CD4-positive, alpha-beta T cell (primary cell): ENCODE measurements at places on chromosomes 7 and 10.

DNA sequence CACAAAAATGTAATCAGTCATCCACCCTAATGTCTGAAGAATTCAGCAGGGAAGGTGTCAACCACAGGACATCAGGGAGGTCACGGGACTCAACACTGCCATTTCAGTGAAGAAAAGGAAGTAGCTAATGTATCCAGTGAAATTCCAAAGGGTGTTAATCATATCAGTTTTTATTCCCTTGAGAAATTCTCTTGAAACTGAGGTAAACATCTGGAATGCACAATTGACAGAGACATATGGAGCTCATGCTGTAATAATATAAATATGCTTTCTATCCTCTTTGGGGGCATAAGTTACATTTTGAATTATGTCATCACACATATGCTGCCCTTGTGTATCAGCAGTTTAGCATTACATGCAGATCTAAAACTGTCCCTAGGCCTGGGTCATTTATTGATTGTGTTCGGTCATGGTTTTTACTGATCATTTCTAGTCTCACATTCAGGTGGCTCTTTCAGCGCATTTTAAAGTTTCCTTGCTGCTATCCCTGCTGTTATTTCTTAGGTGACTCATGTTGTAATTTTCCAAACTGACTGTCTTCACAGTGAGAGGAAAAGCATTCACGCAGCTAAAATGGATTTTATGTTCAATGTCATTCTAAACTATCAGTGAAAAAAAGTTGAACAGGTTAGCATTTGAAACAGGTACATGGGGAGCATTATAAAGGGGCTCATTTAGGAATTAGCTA lies 273.9 kb downstream of the TSPAN12 start:
- no peak overlapping the region for H3K4me3 ChIP-seq
- H3K4me1 ChIP-seq, result no peaks in the 10 kb centered on the region
- H3K36me3 ChIP-seq, result no peaks in the 10 kb centered on the region
- DNase-seq, result no peak
- H3K27me3 ChIP-seq, result no peaks in the 10 kb centered on the region

GRCh38 chr10:110101464-110102144 lies 93.8 kb downstream of the ADD3 start:
- no peak for DNase-seq
- no peak overlapping the region for H3K27ac ChIP-seq
- no peak overlapping the region for H3K4me3 ChIP-seq

GRCh38 chr10:121819049-121819448 lies 108.8 kb downstream of the ATE1 start:
- no peaks in the 10 kb centered on the region for H3K27me3 ChIP-seq
- no peak overlapping the region for H3K4me3 ChIP-seq
- no peak for DNase-seq
- no peak overlapping the region for H3K27ac ChIP-seq
- no peaks in the 10 kb centered on the region for H3K4me1 ChIP-seq

DNA sequence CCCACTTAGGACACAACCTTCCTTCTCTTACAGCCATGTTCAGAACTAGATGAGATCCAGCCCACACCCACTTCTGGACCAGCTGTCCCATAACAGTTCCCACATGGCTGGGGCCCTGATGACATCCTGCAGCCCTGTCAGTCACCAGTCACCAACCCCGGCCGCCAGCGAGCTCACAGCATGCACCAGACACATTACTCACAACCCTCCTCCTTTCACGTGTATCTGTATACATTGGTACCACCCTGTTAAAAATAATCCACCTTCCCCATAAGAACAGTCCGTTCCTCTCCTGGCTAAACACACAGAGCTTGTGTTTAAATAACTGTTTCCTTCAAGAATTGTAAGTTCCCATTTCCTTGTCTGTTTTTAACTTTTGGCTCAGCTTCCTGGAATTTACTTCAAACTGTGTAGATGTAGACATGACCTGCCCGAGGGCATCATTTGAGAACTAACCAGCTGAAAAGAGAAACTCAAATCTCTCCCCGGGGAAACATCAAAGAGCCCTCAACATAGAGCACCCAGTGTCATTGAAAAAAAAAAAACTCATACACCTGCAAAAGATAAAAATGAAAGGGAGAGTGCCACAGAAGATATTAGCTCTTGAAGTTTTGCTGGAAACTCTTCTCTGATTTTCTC lies 26.0 kb upstream of the PRLHR start:
- DNase-seq, result peak; percentile 3
- H3K36me3 ChIP-seq, result no peaks in the 10 kb centered on the region

GRCh38 chr10:11603741-11604140 lies 7.7 kb downstream of the USP6NL start:
- no peaks in the 10 kb centered on the region for H3K36me3 ChIP-seq
- no peaks in the 10 kb centered on the region for H3K27me3 ChIP-seq
- no peak overlapping the region for H3K4me3 ChIP-seq
- H3K4me1 ChIP-seq, result no peaks in the 10 kb centered on the region

- peak; percentile 42 for DNase-seq
- H3K27me3 ChIP-seq, result peaks cover 3% of the 10 kb centered on the region
- no peak overlapping the region for H3K27ac ChIP-seq
- no peaks in the 10 kb centered on the region for H3K4me1 ChIP-seq
- H3K4me3 ChIP-seq, result no peak overlapping the region
These were observed 98.2 kb upstream of the PRKCQ start for GRCh38 chr10:6678211-6678803.

DNA sequence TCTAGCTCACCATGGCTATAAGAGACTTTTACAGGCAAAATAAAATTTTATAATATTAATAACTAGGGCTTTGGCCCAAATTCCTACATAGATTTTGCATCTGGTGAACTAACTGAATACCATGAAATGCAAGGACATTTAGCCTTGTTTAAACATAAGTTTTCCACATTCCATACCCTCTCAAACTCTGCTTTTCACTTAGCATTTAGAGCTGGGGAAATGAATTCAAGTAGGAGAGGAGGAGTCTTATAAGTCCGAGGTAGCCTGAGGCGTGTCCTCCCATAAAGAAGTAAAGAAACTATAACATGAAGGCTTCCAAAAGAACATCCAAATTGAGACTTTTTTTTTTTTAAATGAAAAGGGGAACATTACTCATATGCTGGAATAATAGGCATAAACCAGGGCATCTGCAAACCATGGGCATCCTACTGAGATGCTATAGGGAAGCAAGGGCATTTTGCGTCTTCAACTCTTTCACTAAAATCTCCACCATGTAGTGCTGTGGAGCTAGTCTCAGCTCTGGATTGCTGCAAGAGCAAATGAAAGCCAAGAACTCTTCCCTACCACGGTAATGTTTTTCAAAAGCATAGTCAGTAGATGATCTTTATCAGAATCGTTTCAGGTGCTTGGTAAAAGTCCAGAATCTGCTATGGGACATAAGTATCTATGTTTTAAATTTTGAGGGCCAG lies 79.1 kb downstream of the PALS2 start:
- DNase-seq, result no peak
- no peaks in the 10 kb centered on the region for H3K36me3 ChIP-seq
- no peak overlapping the region for H3K4me3 ChIP-seq
- no peaks in the 10 kb centered on the region for H3K4me1 ChIP-seq

GRCh38 chr10:21130108-21130507 lies 233.0 kb upstream of the NEBL start:
- no peak overlapping the region for H3K4me3 ChIP-seq
- H3K27ac ChIP-seq, result no peak overlapping the region
- H3K4me1 ChIP-seq, result no peaks in the 10 kb centered on the region

DNA sequence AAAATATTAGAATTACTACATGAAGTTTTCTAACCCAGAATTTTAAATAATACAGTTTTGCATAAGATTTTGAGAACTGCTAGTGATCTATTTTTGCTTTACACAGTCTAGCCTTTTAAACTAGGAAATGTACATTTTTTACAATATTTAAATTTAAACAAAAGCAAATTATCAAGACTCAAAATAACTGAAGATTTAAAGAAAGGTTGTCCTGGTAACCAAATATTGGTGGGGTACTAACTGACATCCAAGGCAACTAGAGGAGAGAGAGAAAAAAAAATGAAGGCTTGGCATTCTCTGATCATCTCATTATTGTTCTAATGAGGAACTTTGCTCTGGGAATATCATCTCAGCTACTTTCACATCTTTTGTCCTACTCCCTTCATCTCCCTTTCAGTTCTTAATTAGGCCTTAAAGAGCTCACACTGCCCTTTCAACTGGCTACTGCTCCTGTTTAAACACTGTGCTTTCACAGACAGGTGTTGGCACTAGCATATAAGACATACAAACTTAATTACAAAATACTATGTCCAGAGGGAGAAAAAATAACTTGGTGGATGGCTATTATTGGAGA lies 33.7 kb downstream of the RAB11FIP2 start:
- peaks cover 10% of the 10 kb centered on the region for H3K36me3 ChIP-seq
- no peaks in the 10 kb centered on the region for H3K27me3 ChIP-seq
- no peaks in the 10 kb centered on the region for H3K4me1 ChIP-seq
- no peak overlapping the region for H3K4me3 ChIP-seq
- no peak for DNase-seq

DNA sequence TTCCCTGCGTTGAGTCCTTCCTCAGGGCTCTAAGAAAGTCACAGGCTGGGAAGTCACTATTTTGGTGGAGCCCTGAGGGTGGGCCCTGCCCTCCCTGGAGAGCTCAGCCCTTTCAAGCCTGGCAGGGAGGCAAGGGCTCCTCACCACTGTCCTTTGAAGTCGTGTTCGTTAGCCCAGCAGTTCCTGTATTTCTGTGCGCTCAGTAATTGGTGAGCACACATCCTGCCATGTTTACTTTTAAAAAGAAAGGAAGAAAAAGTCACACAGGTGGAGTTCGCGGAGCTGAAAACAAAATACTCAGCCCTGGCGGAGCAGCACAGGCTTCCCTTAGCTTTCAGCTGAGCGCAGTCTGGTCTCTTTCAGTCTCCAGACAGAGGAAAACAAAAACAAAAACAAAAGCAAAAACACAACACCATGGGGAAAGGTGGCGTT lies 37.1 kb downstream of the PRKCQ start:
- peak; percentile 60 for DNase-seq
- no peaks in the 10 kb centered on the region for H3K27me3 ChIP-seq
- H3K27ac ChIP-seq, result peak overlapping the region; percentile 88
- peak overlapping the region; percentile 47 for H3K4me3 ChIP-seq
- peaks cover 73% of the 10 kb centered on the region for H3K4me1 ChIP-seq
- no peaks in the 10 kb centered on the region for H3K36me3 ChIP-seq

- H3K4me1 ChIP-seq, result peaks cover 10% of the 10 kb centered on the region
- H3K27me3 ChIP-seq, result no peaks in the 10 kb centered on the region
- H3K36me3 ChIP-seq, result no peaks in the 10 kb centered on the region
- no peak for DNase-seq
- no peak overlapping the region for H3K27ac ChIP-seq
These were observed 19.1 kb upstream of the EXOC6 start for GRCh38 chr10:92829042-92829785.

GRCh38 chr10:23362879-23363792 lies 18.5 kb upstream of the C10orf67 start:
- no peaks in the 10 kb centered on the region for H3K36me3 ChIP-seq
- peaks cover 43% of the 10 kb centered on the region for H3K4me1 ChIP-seq
- H3K27me3 ChIP-seq, result no peaks in the 10 kb centered on the region
- H3K27ac ChIP-seq, result peak overlapping the region; percentile 72
- H3K4me3 ChIP-seq, result peak overlapping the region; percentile 36

- no peak overlapping the region for H3K27ac ChIP-seq
- H3K4me3 ChIP-seq, result no peak overlapping the region
- no peaks in the 10 kb centered on the region for H3K36me3 ChIP-seq
- no peaks in the 10 kb centered on the region for H3K27me3 ChIP-seq
- H3K4me1 ChIP-seq, result no peaks in the 10 kb centered on the region
These were observed 235.8 kb upstream of the RHOBTB1 start for GRCh38 chr10:61179771-61180170.

DNA sequence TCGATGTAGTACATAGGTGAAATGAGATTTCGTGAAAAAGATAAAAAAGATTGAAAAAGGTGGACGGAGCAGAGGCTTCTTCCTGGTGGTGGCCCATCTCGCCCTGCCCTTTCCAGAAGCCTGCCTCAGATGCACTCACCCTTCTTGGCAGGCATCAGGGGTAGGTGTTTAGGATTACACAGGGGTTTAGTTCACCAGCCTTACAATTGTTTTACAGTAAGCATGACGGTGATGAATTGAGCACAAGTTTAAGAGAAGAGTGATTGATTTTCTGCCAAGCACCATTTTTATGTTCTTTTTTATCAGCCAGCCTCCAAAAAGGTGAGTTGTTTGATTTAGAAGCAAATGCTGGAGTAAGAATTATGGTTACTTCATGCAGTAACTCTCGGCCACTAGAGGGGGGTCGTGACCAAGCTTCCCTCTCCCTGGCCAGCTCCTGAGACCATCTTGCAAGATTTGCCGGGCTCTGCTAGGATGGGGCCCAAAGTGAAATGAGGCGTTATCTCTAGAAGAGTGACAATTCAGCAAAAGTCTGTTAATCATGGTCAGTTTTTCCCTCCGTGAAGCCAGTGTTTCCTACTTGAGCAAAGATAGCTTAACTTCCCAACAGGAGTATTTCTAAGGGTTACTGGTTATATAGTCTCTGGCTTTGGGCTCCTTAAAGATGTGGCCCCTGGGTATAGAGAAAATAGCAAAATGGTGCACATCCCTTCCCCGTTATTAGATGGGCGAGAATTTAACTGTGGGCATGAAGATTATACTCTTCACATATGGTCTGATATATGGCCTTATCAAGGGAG lies 228.8 kb downstream of the BMPER start:
- H3K27ac ChIP-seq, result no peak overlapping the region
- H3K27me3 ChIP-seq, result no peaks in the 10 kb centered on the region
- no peak overlapping the region for H3K4me3 ChIP-seq
- H3K36me3 ChIP-seq, result no peaks in the 10 kb centered on the region
- H3K4me1 ChIP-seq, result no peaks in the 10 kb centered on the region

- H3K27me3 ChIP-seq, result no peaks in the 10 kb centered on the region
- peaks cover 24% of the 10 kb centered on the region for H3K4me1 ChIP-seq
- H3K27ac ChIP-seq, result no peak overlapping the region
- H3K36me3 ChIP-seq, result no peaks in the 10 kb centered on the region
- H3K4me3 ChIP-seq, result no peak overlapping the region
These were observed 233.9 kb downstream of the DNAJB6 start for GRCh38 chr7:157570531-157571200.

GRCh38 chr10:71771821-71772617 lies 1.3 kb downstream of the VSIR start:
- DNase-seq, result peak; percentile 44
- peaks cover 33% of the 10 kb centered on the region for H3K36me3 ChIP-seq
- H3K27ac ChIP-seq, result peak overlapping the region; percentile 88
- H3K27me3 ChIP-seq, result no peaks in the 10 kb centered on the region

DNA sequence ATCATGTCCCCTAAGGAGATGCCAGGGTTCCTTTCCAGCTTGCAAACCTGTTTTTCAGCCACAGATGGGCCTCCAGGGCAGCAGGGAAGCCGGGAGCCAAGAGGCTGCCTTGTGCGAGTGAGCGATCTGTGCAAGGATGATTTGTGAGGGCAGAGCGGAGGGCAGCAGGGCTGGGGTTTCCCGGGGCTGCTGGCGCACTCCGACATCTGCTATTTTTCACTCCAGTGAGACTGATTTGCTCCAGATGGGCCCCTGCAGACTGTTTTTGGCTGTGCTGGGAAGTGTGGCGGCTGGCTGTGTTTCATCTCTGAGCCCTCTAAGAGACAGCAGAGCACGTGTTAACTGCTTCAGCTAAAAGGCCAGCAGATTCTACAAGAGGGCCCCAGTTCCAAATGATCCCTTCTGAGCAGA lies 466.2 kb downstream of the TYW1 start:
- H3K36me3 ChIP-seq, result no peaks in the 10 kb centered on the region
- no peaks in the 10 kb centered on the region for H3K4me1 ChIP-seq
- no peaks in the 10 kb centered on the region for H3K27me3 ChIP-seq
- DNase-seq, result no peak
- no peak overlapping the region for H3K4me3 ChIP-seq
